ENCODE measurements at places on chromosomes 16 and 17.

GRCh38 chr16:87492291-87492630 is 563 bp downstream of the ZCCHC14 start:
- no peak for DNase-seq

DNA sequence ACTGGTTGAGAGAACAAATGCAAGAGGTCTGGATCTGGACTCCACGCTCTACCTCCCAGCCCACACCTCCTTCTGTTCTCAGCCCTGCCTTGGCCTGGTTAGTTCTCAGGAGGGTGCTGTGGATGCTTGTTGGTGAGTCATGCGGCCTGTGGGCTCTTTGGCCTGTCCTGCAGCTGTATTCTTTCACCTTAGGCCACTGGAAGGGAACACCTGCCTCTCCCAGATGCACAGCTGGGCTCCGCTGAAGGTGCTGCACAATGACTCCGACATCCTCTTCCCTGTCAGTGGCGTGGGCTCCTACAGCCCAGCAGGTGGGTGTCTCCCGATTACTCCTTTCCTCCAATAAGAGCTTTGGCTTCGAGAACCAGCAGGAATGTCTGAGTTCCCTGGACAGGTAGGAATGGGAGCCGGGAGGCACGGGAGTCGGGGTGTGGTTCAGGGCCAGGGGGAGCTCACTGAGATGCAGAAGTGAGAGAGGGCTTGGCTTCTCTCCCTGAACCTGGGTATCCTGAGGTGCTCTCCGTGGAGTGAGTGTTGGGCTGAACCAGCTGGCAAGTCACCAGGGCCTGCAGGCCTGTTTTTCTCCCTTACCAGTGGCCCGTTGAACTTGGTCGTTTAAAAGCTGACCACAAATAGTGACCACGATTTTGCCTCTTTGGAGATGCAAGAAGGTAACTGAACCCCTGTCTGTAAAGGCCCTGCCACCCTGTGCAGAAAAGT is 85.0 kb downstream of the SNX29 start:
- DNase-seq: no peak

DNA sequence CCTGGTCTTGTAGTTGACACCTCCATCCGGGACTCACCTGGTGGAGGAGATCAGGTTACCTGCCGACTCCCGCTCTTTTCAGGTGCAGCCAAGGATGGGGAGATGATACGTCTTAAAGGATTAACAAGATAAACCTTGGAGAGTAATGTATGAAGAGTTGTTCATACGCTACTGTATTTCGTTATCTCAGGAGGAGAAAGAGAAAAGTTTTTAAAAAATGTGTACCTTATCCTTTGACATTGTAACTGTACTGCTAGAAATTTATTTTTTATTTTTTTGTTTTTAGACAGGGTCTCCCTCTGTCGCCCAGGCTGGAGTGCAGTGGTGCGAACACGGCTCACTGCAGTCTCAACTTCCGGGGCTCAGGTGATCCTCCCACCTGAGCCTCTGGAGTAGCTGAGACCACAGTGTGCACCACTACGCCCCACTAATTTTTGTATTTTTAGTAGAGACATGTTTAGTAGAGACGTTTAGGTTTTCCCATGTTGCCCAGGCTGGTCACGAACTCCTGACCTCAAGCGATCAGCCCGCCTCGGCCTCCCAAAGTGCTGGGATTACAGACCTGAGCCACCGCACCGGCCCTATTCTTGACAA is 764 bp upstream of the SMURF2 start:
- DNase-seq: peak; percentile 35

- DNase-seq: no peak
Measured at GRCh38 chr17:16493531-16494046, 1.6 kb upstream of the LRRC75A start.

DNA sequence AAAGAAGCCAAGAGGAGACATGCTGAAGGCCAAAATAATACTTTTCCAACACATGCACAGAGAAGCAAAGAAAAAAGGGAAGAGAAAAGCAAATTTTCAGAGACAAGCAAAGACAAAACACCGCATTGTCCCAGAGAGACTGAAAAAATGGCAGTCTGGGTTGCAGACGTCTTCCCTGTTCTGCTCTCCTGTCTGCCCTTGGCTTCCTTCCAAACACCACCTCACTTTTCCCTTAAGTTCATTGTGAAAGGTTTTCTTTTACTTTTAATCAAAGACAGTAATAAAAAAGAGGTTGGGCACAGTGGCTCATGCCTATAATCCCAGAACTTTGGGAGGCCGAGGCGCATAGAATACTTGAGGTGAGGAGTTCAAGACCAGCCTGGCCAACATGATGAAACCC is 21.2 kb upstream of the VAT1L start:
- DNase-seq: no peak

GRCh38 chr16:88320947-88321634 is 61.7 kb upstream of the ZNF469 start:
- DNase-seq: no peak

DNA sequence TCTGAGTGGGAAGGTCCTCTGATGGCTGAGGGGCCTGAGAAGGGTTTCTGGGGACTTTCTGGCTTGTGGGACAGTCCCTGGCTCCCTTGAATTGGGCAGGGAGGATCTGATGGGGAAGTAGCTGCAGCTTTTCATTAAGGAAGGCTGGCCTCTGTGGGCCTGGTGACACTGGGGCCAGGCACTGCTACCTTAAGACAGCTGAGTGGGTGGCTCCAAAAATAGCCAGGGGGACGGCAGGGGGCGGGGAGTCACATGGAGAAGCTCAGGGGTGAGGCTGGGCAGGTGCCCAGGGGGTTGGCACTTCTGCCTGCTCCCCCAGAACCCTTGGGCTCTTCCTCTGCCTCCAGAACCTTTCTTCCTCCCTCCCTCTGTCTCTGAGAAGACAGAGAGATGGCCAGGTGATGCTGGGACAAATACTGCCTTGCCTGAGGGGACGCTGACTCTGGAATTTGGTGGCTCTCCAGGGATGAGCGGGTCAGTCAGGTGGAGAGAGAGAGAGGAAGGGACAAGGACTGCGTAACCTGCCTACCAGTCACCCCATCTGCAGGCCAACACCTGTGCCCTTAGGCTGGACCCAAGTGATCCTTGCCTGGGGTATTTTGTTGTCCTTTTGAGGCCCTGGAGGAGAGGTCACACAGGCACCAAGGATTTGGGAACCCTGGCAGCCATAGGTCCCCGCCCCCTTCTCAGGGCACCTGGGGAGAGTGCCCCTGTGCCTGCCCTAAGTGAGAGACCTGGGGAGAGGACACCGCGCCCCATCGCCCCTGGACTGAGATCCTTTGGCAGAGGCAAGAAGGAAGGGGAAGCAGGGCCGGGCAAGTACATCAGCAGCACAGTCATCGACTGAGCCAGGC is 1.7 kb upstream of the SGCA start:
- no peak for DNase-seq

- DNase-seq: no peak
Measured at GRCh38 chr16:84040823-84041820, 1.5 kb downstream of the SLC38A8 start.

GRCh38 chr17:64057701-64058263 is 37.3 kb upstream of the ICAM2 start:
- DNase-seq: no peak

- DNase-seq: no peak
Measured at GRCh38 chr16:28288114-28288513, 4.2 kb upstream of the SBK1 start.

DNA sequence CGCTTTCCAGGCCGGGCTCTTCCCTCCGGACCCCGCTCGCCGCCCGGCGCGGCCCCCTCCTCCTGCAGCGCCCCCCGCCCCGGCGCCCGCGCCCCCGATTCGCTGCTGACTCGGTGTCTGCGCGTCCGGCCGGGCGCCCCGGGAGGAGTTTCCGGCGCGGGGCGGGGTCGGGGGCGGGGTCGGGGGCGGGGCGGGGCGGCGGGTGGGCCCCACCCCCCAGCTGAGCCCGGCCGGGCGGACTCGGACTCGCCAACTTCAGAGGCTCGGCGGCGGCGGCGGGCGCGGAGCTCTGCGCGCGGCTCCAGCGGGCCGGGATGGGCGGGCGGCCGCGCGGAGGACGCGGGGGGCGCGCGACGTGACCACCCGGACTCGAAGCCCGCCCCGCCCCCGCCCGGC is at the start of gene METRNL:
TSS of gene METRNL (plus strand) at position 258 of the 396 bp plus-strand sequence. CDS start 207 bp downstream, outside the sequence.
- DNase-seq: no peak

DNA sequence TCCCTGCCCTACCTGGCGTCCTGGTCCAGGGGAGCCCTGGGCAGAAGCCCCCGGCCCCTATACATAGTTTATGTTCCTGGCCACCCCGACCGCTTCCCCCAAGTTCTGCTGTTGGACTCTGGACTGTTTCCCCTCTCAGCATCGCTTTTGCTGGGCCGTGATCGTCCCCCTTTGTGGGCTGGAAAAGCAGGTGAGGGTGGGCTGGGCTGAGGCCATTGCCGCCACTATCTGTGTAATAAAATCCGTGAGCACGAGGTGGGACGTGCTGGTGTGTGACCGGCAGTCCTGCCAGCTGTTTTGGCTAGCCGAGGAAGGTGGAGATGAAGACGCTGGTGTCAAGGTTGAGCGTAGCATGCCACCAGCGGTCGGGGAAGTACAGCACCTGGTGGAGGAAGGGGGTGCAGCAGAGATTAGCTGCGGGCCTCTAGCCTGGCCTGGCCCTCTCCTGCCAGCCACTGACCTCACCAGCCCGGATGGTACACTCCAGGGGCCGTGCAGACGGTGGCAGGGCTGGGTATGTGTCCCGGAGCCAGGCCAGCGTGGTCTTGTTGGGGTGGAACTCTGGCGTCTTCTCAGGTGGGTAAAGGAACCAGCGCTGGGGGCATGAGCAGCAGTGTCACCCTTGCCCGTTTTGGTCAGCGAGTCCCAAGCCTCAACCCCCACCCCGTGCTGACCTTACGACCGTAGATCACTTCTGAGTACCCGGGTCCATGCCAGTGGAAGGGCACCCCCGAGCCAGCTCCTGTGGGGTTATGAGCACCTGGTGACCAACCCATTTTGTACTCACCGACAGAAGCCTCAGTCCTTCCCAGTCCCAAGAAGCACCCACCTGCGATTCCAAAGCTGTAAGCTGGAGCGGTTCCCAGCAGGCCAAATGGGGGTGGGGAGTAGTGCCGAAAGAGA is 1.4 kb downstream of the JMJD8 start:
- DNase-seq: no peak

- no peak for DNase-seq
Measured at GRCh38 chr17:39591958-39592954, 15.5 kb downstream of the NEUROD2 start.

DNA sequence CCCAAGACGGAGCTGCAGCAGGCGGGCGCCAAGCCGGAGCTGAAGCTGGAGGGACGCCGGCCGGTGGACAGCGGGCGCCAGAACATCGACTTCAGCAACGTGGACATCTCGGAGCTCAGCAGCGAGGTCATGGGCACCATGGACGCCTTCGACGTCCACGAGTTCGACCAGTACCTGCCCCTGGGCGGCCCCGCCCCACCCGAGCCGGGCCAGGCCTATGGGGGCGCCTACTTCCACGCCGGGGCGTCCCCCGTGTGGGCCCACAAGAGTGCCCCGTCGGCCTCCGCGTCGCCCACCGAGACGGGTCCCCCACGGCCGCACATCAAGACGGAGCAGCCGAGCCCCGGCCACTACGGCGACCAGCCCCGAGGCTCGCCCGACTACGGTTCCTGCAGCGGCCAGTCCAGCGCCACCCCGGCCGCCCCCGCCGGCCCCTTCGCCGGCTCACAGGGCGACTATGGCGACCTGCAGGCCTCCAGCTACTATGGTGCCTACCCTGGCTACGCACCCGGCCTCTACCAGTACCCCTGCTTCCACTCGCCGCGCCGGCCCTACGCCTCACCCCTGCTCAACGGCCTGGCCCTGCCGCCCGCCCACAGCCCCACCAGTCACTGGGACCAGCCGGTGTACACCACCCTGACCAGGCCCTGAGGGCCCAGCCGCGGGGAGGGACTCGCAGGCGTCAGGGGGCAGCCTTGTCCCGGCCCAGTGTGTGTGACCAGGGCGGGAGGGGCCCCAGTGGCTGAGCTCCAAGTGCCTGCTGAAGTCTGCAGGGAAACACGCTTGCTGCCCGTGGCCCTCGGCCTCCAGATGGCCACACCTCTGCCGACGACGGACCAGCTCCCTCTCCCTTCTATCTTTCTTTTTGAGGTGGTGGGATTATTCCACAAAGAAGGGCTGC is 3.4 kb downstream of the SOX8 start:
- DNase-seq: no peak

- no peak for DNase-seq
Measured at GRCh38 chr17:17172001-17172939, 33.9 kb downstream of the PLD6 start.

DNA sequence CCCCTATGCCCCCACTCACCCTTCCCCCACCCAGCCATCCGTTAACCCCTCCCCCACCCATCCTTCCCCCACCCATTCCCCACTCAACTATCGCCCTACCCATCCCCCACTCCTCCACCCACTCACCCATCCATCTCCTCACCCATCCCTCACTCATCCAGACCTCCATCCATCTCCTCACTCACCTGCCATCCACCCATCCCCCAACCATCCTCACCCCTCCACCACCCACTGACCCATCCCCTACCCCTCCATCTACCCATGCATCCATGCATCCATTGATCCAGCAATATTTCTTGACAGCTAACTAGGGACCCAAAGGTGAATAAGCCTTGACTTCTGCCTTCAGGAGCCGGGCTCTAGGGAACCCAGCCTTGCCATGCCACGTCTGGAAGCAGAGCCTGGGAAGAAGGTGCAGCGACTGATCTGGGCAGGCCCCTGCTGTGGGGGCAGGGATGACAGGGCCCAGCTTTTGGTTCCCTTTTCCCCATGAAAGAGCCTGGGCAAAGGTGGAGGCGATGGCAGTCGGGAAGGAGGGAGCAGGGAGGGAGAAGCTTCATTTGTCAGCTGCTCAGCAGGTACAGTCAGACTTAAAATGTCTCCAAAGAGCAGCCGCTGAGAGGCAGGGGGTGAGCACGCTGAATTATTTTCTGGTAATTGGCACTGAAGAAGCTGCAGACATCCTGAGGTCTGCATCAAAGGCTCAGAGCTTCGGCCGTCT is 23.1 kb upstream of the DOC2B start:
- no peak for DNase-seq

GRCh38 chr16:71762186-71762585 is 37.7 kb upstream of the PHLPP2 start:
- no peak for DNase-seq

DNA sequence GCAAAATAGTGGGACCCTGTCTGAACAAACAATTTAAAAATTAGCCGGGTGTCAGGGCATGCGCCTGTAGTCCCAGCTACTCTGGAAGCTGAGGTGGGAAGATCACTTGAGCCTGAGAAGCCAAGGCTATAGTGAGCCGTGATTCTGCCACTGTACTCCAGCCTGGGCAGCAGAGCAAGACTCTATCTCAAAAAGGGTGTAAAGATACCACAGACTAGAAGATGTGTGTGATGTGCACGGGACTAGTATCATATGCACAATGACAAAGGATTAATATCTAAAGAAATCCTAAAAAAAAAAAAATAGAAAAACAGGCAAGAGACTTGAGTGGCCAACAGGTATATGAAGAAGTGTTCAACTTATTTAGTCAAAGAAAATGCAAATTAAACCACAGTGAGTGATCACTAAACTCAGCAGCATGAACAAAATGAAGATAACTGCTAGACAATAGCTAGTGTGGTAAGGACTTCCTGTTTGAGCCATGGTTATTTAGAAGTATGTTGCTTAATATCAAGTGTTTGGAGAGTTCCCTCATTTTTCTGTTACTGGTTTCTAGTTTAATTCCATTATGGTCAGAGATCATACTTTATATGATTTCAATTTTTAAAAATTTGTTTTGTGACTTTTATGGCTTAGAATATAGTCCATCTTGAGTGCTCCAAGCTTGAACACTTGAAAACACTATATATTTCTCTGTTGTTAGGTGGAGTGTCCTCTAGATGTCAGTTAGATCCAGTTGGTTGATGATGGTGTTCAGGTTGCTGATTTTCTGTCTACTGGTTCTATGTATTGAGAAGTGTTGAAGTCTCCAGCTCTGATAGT is 14.7 kb upstream of the SLX4 start:
- DNase-seq: no peak

- no peak for DNase-seq
Measured at GRCh38 chr16:84534815-84535214, 30.4 kb upstream of the MEAK7 start.

GRCh38 chr17:13995856-13996271 is 73.4 kb upstream of the COX10 start:
- no peak for DNase-seq
